Activated B cell treated with CpG ODN at 0.5 μM for 24 hours (primary cell): ENCODE measurements at places on chromosomes 6 and 20.

DNA sequence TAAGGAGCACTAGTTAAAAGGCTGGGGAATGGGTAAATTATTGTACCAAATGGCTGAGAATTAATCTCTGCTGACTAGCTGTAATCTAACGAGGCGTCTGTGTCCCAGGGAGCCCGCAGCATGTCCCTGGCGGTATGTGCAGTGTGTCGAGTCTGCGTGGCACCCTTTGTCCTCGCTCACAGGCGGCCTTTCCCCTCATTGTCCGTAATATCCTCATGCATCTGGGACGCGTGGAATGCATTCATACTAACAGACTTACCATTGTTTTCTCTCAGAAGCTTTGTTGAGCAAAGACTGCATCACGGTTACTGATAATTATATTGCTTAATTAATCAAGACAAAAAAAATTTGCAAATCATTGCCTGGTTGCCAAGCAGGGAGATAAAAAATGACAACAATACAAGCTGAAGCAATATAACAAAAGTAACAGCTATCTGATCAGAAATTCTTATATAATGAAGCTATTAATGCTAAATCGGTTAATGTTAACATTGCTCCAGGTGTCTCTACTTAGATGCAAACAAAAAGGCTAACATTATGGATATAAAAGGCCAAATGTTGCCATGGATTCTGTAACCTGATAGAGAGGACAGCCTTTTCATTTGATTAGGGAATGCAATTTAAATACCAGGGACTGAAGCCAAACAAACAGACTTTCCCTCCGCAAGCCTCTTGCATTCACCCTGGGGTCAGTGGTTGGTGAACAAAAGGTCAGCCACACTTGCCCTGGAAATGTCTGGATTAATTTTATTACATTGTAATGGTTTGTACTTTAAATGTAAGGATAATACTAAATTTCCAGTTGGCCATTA is 124.8 kb downstream of the INSM1 start:
- no peak for DNase-seq

DNA sequence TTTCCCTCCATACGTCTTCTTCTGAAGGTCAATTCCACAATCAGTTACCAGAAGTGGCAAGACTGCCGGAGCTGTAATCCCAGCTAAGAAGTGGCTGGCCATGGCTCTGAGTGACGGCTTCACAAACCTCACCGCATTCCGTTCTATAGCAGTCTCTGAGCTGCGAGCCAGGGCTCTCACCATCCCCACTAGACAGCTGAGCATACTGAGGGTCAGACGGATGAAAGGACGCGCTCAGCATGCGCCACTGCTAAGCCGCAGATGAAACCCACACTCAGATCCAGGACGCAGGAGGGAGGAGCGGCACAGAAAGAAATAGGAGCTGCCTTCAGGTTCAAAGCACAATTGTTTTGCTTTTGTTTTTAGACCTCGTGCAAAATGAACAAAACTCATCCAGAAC is 97.9 kb downstream of the ANKRD60 start:
- no peak for DNase-seq

DNA sequence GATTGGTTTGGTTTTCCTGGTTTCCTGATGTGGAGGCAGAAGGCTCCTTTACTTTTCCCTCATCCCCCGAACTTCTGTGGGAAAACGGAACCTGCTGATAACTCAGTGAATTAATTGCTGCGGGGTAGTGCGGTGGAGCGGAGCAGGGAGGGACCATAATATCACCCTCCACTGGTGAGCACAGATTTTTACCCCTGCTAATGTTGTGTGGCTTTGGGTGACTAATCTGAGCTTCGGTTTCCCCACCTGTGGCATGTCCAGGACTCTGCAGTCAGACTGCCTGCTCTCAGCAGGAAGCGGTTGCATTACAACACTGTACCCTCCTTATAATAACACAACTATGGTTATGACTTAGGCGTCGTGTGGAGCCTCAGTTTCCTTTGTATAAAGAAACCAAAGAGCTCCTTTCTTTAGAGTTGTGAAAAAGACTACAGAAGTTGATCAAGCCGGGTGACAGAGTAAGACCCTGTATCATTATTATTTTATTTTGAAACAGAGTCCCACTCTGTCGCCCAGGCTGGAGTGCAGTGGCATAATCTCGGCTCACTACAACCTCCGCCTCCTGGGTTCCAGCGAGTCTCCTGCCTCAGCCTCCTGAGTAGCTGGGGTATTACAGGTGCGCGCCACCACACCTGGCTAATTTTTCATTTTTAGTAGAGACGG is 2.2 kb upstream of the ID1 start:
- no peak for DNase-seq

- no peak for DNase-seq
Observed at GRCh38 chr6:110285306-110286060, 72.7 kb downstream of the METTL24 start.

- DNase-seq, result no peak
Observed at GRCh38 chr20:19727251-19727847, 30.7 kb upstream of the RIN2 start.

- no peak for DNase-seq
Observed at GRCh38 chr6:169986171-169986847, 234.9 kb downstream of the ERMARD start.

DNA sequence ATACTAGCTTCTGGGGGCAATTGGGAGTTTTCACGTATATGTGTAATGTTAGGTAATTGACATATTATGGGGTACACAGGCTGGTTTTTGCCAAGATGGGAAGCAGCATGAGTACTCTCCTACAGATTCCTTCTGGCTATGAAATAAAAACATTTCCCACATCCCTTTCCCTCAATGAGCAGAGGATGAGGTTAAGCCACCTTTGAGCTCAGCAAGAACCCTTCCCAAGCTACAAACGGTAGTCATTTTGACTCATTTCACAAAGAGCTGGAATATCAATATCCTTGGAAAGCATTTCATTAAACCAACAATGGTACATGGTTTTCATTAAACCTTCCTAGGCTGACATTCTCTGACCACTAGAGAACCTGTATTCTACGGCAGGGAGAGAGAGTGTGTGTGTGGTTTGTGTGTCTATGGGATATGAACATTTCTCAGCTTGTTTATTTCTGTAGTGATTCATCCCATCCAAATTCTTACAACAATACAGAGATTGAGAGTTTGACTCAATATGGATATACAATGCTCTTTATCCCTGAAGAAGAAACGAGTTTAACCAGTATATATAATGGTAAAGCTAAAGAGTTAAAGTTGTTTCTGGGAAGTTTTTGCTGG is 119.5 kb downstream of the ARHGAP18 start:
- DNase-seq, result no peak
